ENCODE measurements at places on chromosomes 2 and 18.

DNA sequence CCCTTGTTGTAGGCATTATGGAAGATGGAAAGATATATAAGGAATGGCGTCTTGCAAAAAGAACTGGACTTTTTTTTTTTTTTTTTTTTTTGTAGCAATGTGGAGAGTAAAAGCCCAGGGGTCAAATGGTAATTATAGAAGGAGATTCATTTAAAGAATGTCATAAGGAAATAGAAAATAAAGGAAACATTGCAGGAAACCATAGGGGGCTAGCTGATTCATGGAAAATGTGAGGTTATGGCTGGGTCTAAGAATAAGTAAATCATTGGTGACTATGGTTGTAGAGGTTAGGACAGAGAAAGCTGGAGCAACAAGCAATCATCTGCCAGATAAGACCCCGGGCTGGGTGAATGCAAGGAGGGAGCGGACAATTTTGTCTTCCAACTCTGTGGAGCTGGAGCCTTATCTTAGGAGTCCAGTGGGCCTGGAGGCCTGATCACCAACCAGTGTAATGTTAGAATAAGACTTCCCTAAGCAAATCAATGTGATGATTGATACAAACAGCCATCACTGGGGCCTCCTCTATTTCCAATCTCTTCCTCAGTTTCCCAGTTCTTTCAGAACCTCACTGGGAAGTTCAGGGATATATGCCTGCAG lies 201.2 kb upstream of the TNP1 start:
- DNase-seq, result no peak

DNA sequence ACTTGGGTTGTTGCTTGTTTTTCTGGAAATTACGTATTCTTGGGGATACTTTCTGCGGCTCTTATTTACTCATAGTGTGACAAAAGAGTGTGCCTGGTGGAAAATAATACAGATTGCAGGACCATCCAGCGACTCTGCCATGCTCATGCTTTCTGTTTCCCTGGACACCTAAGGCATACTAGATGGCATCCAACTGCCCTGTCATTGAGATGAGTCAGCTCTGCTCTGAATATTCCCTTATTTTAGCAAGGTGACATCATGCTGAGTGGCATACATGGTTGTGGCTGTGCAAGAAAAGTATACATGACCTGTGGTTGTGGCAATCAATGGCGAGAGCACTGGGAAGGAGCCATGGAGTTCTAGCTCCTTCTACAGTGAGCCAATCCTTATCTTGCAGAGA lies 471.0 kb downstream of the TMEM182 start:
- no peak for DNase-seq

DNA sequence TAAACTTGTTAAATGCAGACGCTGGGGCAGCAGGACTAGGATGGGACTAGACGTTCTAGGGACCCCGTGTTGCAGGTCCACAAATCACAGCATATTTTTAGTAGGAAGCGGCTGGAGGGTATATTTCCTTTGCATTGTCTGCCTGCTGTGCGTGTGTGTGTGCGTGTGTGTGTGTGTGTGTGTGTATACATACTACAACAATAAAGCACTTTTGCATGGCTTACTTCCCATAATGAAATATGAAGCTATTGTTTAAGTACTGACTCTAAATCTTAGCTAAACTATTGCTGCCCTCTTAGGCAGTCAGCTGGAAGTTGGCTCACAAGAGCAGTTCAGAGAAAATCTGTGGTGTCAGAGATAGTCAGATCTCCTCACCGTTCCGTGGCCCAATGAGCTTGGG lies 133.4 kb downstream of the CABLES1 start:
- no peak for DNase-seq

DNA sequence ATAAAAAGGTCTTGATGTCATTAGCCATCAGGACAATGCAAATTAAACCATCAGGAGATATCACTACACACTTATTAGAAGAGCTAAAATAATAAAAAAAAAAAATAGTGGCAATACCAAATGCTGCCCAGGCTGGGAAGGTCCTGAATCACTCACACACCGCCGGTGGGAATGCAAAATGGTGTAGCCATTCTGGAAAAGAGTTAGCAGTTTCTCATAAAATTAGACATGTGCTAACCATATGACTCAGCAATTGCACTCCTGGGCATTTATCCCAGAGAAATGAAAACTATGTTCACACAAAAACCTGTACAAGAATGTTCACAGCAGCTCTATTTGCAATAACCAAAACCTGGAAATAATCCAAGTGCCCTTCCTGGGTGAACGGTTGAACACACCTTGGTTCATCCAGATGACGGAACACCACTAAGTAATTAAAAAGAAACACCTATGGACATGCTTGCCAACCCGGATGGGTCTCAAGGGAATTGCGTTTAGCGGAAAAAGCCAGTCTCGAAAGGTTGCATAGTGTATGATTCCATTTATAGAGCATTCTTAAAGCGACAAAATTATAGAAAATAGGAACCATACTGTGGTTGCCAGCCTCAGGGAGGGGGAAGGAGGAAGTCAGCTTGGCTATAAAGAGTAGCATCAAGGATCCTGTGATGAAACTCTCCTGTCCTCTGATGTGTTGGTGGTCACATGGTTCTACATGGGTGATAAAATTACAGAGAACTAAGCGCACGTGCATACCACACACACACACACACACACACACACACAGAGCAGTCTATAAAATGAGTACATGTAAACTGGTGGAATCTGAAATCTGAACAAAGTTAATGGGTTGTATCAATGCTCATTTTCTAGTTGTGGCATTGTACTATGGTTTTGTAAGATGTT lies 4.6 kb downstream of the MBP start:
- DNase-seq, result peak; percentile 91

DNA sequence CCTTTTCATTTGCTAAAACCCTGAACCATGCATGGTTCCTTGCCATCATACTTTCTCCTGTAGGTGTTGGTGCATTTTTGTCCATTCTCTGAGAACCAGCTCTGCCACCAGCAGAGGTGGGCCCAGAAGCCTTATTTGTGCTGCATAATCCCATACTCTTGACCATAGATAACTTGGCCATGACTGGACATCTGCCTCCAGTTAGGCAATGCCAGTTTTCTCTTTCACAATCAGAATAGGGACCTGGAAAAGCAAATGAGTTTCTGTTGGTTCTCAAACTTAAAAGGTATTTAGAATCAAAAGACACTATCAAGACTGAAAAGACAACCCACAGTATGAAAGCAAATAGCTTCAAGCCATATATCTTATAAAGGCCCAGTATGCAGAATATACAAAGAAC lies 167.3 kb downstream of the MAIP1 start:
- DNase-seq, result no peak
